Stimulated activated CD4-positive, alpha-beta T cell treated with anti-CD3 and anti-CD28 coated beads, Interleukin-15, amount 100 ng/mL, for 1 hour (primary cell): ENCODE measurements at places on chromosomes 4 and X.

- no peak for DNase-seq
These were observed 37.1 kb upstream of the GPM6B start for GRCh38 chrX:13854003-13854402.

DNA sequence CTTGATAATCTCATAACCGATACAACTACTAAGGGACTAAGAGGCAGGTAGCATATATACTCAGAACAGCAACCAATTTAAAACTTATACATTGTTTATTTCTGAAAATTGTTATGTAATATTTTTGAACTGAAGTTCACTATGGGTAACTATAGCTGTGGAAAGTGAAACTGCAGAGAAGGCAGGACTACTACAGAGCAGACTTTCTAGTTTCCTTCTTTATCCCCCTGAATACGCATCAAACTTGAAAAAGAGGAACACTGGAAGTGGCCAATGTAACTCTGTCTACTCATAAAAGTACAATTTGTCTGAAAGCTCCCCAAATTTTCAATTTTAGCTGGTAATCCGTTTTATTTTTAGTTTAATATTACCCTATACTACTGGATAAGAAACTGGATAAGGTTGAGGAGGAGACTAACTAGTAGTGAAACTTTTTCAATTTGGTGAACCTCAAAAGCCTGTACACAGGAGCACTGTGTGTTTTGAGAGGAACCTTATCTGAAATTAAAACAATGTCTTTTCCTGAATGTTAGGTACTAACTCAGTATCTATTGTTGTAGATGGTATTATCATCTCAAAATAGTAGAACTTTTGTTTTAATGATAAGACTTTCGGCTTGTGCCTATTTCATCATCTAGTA lies 225.8 kb downstream of the GABRG1 start:
- DNase-seq = no peak

DNA sequence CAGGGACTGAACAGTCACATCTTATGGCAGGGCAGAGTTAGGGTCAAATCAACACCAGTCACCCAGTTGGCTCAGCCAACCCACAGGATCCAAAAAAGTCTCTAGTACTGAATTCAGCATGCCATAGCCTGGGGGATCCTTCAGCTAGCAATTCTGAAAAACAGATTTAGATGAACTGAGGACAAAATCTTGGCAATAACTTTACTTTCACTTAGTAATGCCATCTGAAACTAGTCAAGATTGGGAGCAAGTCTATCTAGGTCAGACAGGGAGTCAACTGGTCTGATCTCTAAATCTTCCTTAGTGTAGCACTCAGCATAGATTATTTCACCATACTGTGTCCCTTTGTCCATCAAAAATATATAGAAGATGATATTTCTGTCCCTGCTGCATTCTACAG lies 76.0 kb downstream of the HHIP start:
- DNase-seq = no peak

DNA sequence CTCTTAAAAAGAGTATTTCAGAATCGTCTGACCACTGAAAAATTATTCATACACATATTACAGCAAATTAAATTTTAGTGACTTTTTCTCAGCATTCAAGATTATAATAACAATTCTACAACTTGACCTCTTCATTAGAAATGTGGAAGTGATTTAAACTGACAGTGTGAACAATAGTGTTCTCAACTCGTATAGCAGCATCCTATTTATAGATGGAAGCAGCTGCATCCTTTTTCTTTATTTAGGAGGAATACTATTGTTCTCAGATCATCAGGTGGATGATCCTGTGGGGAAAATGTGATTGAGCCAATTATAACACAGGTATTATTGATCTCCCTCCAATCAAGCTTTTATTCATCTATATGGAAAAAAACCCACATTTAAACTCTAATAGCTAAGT lies 56.7 kb downstream of the RAPGEF2 start:
- DNase-seq = no peak

- no peak for DNase-seq
These were observed 45.0 kb downstream of the TET2 start for GRCh38 chr4:105191621-105192210.

GRCh38 chrX:111260451-111260850 lies 9.8 kb downstream of the CAPN6 start:
- DNase-seq = no peak

DNA sequence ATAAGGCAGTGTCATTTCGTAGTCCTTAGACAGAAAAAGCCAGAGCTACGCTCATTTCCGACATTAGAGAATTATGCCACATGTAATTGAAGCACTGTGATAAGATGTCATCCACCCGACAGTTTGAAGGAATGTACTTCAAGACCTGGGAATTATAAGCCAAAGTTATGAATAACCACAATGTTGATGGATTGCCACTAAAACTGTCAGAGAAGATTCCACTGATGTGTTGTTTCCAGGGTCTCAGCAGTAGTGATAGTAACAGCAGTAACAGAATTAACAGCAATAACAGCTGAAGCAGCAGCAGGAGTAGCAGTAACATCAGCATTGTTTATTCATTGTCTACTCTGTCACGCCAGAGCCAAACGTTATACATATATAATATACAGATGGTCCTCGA lies 24.7 kb downstream of the RAB33A start:
- DNase-seq = no peak

DNA sequence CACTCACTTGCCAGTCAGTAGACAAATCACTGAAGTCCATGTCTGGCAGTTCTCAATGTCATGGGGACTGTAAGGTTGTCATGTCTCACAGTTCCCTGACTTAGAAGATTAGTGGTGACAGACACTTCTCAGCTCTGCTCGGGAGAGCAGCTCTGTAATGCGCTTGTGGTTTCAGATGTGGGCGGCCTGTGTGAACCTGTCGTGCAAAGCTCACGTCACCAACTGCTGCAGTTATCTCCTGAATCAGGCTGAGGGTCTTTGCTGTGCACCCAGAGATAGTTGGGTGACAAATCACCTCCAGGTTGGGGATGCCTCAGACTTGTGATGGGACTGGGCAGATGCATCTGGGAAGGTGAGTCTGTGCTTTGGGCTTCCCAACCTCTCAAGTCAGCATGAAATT lies at the start of gene IL9R:
Gene IL9R, plus strand, starts transcription at position 261 of the 400 bp plus-strand sequence. Its CDS starts 64 bp downstream, at position 325.
- no peak for DNase-seq
